ENCODE measurements at places on chromosomes 1 and 21.

DNA sequence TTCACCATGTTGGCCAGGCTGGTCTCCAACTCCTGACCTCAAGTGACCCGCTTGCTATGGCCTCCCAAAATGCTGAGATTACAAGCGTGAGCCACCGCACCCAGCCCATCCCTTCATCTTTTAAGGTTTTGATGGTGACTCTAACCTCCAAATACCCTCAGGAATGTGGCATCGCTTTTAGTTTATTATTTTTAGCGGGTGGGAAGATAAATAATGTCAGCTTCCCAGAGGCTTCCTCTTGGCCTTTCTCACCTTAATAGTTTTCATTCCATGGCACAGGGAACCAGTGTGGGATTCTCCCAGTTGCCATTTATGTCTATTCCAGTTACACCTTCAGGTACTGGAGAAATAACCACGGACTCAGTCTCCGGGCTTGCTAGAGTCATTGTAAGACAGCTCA, 92.1 kb upstream of the LRRN2 start:
- DNase-seq, result no peak

DNA sequence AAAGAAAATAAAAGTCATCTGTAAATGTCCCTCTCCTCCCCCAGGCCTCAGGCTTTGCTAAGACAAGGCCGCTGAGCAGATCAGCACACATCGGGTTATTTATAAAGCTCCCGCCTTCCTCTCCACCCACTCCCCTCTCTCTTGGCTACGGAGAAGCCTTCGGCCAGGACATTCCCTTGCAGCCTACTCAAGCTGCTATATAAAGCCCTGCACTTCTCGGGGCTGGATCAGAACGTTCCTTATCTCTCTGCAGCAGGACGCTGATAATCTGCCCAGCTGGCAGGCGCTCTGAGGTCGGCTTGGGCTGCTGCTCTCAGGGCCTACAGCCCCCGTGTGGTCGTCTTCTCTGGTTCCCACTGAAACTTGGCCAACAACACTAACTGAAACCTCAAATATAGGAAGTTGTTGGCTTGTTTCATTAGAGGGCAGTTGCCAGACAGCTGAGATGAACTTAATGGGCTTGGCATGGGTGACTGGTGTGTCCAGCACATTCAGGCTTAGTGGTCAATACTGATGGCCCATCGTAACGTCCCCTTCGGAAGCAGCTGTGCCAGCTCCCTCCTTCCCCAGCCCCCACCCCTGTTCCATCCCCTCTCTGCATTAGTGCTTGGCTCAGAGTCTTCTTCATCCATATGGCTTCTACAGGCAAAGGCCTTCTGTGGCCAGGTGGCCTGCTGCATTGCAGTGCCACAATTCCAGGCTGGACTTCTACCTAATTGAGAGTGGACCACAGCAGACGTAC, 64.6 kb downstream of the IER5 start:
- peak; percentile 56 for DNase-seq

- no peak for DNase-seq
Observed at GRCh38 chr21:41477641-41478318, 30.2 kb downstream of the TMPRSS2 start.

GRCh38 chr21:28375708-28376385, 616.8 kb downstream of the LTN1 start:
- DNase-seq, result no peak

GRCh38 chr1:175000697-175001187, 995 bp downstream of the CACYBP start:
- DNase-seq, result no peak
